Head of caudate nucleus (tissue), 42 donors: ENCODE measurements at places on chromosomes 7 and 10.

DNA sequence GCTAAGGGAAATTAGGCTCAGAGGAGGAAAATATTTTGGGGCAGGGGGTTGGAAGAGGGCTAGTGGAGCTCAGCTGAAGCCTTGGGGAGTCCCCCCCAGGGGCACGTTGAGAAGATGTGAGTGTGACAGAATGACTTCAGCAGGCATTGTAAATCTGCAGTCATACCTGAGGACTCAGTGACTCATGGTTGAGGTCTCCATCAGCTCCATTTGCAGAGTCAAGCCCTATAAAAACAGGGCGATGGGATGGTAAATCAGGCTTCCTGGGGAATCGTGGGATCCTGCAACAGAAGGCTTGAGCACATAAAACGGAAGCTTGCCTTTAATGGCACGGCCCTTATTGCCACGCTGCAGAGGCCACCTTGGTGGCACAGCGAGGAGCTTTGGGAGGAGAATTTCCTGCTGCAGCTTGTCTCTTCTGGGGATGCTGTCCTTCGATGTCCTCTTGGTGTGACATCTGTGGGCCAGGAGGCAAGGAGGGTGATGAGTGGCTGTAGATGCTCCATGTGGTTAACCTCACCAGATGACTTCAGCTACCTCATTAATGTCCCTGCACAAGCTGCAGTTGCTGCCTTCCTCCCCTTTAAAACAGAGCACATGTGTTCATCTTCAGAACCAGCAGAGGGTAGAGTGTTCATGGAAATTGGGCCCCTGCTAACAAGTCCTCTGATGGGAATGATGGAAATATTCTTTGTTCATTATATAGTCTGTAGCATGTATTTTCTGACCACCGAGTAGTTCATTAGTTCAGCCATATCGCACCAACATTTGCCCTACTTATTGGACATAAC, 285.9 kb downstream of the LRMDA start:
- DNase-seq, result no peak

- no peak for DNase-seq
These were observed 10.1 kb downstream of the OTUD1 start for GRCh38 chr10:23448802-23449570.

DNA sequence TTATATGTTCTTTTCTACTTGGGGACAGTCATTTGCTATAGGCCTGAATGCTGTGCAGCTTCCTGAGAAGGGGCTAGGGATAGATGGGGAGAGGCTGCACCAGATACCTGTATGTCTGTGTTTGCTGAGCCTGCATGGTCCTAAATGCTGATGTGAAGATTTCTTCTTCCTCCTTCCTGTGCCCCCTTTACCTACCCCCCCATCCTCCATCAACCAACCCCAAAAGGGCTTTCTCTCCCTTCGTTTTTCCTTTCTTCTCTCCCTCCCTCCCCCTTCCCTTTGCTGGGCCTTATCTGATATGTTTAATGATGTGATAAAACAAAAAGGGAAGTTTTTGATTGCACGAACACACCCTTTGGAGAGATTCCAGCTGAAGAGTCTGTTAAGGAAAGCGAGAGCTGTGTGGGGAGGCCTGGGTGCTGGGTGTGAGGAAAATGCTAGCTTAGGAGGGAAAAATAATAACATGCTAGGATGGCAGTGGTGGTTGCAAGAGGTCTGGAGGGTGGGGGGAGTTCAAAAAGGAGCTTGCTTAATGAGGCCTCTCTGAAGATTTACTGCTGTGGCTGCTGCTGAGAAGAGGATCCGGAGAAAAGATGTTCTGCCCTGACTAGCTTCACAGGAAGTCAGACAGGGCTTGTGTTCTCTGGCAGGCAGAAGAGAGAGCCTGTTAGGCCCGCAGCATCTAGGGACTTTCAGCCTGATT, 101.8 kb downstream of the SAMD9 start:
- DNase-seq, result no peak

DNA sequence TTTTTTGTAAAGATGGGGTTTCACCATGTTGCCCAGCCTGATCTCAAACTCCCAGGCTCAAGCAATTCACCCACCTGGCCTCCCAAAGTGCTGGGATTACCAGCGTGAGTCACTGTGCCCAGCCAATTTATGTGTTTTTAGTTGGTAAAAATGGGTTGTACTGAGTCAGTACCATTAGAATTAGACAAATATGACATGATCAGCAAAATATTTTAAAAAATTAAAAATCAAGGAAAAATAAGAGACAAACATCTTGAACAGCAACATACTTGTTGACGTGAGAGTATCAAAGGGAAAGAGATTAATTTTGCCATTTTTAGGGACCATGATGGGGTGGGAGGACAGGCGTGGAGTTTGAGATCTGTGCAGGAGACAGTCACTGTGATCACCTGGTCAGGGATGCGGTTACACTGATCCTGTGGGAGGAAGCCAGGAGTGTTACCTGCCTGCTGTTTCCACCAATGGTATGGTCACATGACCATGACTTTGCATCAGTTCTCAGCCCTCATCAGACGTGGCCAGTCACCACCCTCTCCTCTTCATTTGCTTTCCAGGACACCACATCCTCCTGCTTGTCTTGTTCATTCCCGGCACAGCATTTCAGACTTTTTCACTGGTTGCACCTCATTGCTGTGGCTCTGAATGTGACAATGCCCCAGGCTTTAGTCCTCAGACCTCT, 29.2 kb upstream of the ENO4 start:
- no peak for DNase-seq
